Kidney (tissue), 22 donors: ENCODE measurements at places on chromosomes 12 and 14. TPM values are rescaled to one million over a fixed set of nuclear protein-coding genes. Genes with fewer than 3 reads are reported as not detected.

DNA sequence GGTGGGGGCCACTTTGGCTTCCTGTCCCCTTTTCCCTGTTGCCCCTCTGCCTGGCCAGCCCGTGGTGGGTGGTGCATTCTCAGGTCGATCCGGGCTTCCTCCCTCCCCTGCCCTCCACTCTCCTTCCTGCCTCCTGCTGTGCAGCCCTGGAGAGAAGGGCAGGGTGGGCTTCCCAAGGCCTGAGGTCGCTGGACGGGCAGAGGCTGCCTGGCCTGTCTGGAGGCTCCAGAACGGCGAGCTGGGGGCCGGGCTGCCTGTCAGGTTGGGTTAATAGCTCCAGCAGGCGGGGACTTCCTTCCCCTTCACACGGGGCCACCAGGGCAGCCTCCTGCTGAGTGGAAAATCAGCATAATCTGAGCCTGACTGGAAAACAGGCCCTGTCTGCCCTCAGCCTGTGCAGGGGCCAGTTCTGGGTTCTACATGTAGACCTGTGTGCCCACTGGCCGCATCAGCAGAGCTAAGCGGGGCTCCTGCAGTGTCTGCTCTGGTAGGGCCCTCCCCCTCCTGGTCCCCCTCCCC is 11.3 kb downstream of the KIF26A start:
- DNase-seq: no peak

DNA sequence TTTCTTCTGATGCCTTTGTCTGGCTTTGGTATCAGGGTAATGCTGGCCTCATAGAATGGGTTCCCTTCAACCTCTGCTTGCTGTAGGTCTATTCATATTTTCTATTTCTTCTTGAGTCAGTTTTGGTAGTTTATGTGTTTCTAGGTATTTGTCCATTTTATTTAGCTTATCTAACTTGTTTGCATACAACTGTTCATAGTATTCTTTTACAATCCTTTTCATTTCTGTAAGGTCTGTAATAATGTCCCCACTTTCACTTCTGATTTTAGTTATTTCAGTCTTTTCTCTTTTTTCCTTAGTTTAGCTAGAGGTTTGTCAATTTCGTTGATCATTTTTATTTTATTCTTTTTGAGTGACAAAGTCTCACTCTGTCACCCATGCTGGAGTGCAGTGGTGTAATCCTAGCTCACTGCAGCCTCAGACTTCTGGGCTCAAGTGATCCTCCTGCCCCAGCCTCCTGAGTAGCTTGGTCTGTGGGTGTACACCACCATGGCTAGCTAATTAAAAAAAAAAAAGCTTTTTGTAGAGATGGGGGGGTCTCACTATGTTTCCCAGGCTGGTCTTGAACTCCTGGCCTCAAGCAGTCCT is 11.7 kb downstream of the TTLL5 start:
- no peak for DNase-seq

DNA sequence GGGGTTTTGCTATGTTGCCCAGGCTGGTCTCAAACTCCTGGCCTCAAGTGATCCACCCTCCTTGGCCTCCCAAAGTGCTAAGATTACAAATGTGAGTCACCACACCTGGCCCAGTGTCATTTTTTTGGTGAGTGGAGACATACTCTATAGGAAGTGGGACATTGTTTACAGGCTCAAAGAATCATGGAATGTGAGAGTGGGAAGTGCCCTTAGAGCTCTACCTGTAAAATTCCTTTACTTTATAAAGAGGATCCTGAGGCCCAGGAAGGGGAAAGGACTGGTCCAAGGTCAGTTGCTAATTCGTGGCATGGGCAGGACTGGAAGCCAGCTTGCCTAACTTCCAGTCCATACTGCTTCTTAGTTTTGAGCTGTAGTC is 8.7 kb upstream of the ADCK1 start:
- DNase-seq: no peak

DNA sequence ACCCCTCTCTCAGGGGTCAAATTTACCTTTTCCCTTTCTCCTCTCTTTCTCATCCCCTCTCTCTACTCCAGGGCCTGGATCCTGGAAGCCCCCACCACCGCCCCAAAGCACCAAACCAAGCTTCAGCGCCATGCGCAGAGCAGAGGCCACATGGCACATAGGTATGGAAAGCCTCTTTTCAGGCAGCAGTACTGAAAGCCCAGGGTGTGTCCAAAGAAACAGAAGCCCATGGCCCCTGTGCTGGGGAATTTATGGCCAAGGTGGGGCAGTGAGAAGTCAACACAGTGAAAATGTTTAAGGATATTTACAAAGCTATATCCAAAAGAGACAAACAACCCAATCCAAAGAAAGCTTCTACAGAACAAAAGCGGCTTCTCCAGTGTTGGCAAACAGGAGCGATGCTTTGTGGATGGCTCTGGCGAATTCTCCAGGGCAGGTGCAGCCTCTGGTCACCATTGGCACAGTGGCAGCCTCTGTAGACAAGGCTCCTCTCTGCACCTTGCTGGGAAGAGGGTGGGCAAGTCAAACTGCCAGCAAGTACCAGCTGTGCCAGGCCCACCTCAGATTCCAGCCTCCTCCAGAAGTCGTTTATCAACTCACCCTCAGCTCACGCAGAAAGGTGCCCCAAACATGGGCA is 4.7 kb upstream of the CPNE6 start:
- no peak for DNase-seq

DNA sequence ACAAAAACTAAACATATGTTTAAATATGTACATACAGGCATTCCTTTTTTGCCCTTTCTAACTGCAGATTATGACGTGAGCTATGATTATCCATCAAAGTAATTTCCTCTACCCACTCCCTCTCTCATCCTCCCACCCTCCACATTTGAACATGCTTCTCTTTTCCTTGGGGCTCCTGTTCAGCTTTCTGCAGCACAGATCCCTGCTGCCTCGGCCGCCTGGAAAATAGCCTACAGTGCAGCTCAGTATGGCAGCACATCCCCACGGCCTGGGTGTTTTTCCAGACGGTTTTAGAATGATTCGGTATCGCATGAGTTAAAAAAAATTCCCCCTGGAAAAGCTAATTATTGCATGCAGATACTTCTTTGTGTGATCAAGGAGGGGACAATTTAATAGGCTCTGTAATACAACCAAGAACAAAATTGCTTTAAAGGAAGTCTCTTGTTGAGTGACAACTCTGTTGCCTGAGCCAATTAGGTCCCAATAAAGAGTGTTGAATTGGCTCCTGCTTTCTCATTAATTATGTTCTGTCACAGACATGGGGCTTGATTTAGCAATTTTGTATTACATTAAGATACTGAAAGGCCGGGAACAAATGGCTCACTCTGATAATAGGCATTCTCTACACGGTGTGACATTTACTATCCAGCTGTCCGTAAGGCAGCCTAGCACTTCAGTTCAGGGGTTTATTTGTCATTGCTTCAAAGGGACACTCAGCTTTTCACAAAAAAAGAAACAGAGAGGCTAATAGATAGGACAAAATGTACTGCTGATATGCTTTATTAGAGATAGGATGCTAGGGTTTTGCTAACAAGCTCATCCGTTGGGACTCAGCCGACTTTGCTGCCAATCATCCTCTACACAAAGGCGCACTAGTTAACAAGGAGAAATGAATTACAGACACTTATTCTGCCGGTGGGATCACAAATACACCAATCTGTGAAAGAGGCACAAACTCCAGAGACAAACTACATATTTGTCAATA is 285.8 kb upstream of the G2E3 start:
- no peak for DNase-seq

The ADGRD1 gene
- polyA plus RNA-seq: 1.7 TPM

DNA sequence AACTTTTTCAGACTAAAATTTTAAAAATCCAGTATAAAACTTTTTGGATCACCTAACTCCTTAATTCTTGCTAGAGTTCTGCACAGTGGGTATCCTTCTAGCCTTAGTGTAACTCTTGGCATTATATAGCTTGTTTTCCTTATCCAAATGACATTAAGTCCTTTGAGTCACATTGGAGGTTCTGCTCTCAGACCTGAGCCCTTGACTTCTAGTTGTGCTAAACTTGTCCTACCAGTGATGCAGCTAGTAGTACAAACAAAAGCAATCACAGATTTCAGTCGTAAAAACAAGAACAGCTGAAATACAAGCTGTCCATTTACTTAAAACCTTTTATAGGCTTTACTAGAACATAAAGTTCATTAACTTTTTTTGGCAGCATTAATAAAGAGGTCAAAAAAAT is 10.5 kb downstream of the ZBTB1 start:
- no peak for DNase-seq

GRCh38 chr12:58161773-58162172 is 220.4 kb downstream of the ATP23 start:
- no peak for DNase-seq

The HOXC10 gene
- polyA plus RNA-seq: 49.7 TPM

- DNase-seq: no peak
These were observed 2.3 kb downstream of the NACA start for GRCh38 chr12:56722832-56723231.

DNA sequence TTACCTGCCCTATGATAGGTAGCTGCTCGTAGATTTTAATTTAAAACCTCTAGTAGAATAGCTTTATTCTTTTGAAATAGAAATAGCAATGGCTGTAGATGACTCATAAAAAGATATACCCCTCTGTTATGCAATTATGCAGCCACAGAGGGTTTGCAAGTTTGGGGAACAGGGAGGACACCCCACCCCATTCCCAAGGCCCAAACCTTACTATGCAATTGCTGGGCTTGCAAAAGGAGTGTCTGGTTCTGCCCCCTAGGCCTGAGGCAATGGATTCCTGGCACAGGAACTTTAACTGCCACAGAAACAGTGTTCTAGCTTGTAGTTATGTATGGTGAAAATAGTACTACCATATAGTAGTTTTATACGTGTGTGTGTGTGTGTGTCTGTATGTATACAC is 403.3 kb downstream of the ADAMTS20 start:
- DNase-seq: no peak

The KCNA1 gene
- polyA plus RNA-seq: not detected

- DNase-seq: no peak
These were observed 307.5 kb upstream of the FKBP4 start for GRCh38 chr12:2487278-2487677.

GRCh38 chr12:46553266-46553665 is 180.7 kb upstream of the SLC38A2 start:
- DNase-seq: no peak

The ADAMTS20 gene
- polyA plus RNA-seq: not detected

The RNASE4 gene
- polyA plus RNA-seq: 40.4 TPM

The RPL10L gene
- not detected for polyA plus RNA-seq

GRCh38 chr14:58738189-58738836 is 100.6 kb downstream of the DACT1 start:
- DNase-seq: no peak

The MAP1LC3B2 gene
- polyA plus RNA-seq: 4.5 TPM

The AQP6 gene
- polyA plus RNA-seq: 74.1 TPM

DNA sequence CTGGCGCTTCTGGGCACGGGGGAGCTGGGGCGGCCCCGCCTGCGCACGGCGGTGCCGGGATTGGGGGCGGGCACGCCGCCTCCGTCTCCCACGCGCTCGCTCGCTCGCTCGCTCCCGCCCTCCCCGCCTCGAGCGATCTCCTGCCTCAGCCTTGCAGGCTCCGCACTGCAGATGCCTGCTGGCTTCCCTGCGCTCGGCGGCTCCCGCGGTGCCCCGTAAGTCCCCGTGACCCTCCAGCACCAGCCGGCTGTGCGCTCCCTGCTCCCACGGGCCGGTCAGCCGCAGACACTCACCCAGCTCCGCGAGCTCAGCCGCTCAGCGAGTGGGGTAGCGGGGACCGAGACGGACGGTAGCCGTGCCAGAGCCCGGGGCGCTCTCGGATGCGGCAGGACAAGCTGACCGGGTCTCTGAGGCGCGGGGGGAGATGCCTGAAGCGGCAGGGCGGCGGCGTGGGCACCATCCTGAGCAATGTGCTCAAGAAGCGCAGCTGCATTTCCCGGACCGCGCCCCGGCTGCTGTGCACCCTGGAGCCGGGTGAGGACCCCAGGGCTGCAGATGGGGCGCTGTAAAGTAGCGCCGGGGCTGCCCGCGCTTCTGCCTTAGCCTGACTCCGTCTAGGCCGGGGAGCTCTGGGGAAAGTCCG is at the start of gene TBC1D30:
Gene TBC1D30 (plus strand): TSS at position 148 of the 643 bp plus-strand sequence. CDS start 233 bp downstream, at position 381.
- DNase-seq: peak; percentile 78

GRCh38 chr12:81296556-81297305 is 218.9 kb downstream of the ACSS3 start:
- no peak for DNase-seq

- no peak for DNase-seq
These were observed 147.2 kb downstream of the GRIN2B start for GRCh38 chr12:13834241-13834640.
